Non-pigmented ciliary epithelial cell (primary cell): ENCODE measurements at places on chromosomes 2 and 18.
A peak's percentile ranks its signal among the peaks of the same experiment; 100 is the strongest.

GRCh38 chr2:33380719-33381118 is 95.7 kb upstream of the RASGRP3 start:
- no peak for DNase-seq

- DNase-seq = no peak
These were observed 200.3 kb downstream of the PDE11A start for GRCh38 chr2:177872286-177872685.

- DNase-seq = peak; percentile 92
These were observed 337.3 kb downstream of the OSR1 start for GRCh38 chr2:19021100-19021476.

DNA sequence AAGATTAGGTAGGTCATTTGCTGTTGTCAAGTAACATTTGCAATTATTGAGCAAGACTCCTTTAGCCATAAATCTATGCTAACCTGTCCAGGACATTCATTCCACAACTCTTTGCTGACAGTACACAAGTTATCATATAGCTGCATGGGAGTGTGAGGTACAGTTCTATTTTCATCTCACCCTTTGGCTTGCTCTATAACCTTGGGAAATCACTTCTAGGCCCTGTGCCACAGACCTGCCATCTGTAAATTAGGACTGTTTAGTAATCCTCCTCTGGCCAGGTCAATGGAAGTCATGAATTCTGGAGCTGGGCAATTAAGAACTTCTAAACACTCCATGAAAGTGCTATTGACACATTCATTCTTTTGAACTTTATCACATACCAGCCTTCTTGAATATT is 34.6 kb upstream of the PAIP2B start:
- no peak for DNase-seq

DNA sequence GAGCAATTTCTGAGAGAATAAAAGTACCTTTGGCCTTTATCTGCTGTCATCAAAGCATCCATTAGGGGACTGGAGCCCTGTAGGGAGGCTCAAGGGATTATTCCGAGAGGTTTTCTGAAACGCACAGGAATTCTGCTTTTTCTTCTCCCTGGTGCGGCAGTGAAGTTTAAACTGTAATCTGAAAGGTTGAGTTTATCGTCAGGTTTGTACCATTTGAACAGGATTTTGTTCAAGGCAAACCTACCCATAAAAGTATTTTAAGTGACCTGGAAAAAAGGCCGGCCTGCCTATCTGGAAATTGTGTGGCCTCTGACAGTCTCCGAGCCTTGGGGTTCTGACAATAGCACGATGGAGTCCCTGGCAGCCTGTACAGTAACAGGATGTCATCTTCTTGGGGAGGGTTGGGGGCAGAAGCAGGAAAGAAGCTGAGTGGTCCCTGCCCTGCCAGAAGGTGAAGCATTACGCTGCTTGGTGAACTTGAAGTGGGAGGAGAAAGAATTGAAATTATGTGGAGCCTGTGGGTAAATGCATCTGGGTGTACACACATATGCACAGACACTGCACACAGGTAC is 272.0 kb downstream of the CYRIA start:
- no peak for DNase-seq

- no peak for DNase-seq
These were observed 72.5 kb upstream of the CYP26B1 start for GRCh38 chr2:72220170-72220569.

DNA sequence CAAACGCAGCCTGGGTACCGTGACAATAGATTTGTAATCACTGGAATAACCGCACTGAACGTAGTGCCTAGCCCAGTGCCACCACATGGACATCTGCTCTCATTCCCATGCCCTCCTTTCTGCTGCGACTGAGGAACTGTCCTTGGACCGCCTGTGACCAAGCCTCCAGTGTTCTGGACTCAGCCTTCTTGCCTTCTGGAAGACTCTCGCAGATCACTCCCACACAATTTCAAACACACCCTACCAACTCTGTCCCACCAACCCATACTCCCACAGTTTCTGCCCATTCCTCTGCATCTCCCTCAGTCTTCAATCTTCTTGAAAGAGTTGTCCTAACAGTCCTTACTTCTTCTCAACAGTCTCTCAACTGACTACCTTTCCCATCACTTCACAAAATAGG is 2.1 kb downstream of the RNF149 start:
- no peak for DNase-seq

DNA sequence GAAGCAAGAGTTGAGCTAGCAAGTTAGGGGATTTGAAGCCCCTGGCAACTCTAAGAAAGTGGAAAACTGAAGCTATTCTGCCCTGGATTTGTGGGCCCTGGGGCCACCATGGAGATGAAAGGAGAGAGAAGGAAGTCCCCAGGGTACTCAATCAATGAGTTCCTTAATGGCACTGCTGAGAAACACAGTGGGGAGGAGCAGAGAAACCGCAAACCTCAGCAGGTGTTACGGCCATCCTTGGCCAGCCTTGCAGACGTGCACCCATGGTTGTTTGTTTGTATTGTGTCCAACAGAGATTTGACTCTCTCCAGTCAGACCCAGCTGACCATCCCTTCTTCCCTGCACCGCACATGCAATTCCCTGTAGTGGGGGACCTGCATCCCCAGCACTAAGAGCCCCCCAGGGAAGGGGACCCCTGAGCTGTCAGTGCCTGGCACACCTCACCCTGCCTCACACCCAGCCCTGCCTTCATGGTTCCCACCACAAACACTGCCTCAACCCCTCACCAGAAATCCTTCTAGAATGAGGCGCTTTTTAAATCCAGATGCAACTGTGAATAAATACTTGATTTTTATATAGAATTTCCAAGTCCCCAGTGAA is 255.3 kb downstream of the SH3BP4 start:
- DNase-seq = no peak

GRCh38 chr2:37300578-37300977 is 24.1 kb downstream of the PRKD3 start:
- no peak for DNase-seq

DNA sequence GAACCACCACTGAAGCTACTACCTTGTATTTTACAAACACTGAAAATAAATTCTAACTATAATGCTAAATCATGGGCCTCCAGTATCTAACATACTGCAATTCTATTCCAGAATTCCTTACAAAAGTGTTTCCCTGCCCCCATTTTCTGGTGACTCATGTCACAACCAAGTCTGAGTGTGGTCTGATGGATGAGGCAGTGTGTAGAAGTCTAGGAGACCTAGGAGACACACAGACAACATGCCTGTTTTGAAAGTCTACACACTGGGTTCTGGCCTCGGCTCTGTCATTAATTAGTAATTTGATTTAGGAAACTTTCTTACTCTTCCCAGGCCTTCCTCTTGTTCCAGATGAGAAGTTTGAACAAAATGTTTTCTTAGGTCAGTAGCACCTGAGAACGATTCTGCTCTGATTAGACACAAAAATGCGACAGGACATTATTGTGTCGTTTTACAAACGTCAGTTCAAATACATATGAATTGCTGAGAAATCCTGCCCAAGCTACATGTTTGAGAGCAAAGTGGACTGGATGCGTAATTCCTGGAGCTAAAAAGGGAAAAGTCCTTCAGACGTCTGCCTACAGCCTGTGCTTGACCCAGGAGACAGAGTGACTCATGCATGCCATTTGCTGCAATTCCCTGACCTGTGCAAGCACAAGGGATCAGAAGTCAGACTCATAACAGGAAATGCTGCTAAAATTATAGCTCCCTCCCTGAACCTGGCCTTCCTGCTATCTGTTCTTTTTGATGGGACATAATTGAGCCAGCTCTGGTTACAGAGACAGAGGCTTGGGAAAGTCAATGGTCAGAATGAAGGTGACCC is 494.4 kb downstream of the SOX11 start:
- peak; percentile 84 for DNase-seq

GRCh38 chr2:152497481-152498052 is 162.6 kb downstream of the FMNL2 start:
- DNase-seq = peak; percentile 80

GRCh38 chr2:221044781-221045180 is 527.3 kb downstream of the EPHA4 start:
- no peak for DNase-seq

GRCh38 chr2:213766062-213766461 is 481.8 kb downstream of the SPAG16 start:
- no peak for DNase-seq

DNA sequence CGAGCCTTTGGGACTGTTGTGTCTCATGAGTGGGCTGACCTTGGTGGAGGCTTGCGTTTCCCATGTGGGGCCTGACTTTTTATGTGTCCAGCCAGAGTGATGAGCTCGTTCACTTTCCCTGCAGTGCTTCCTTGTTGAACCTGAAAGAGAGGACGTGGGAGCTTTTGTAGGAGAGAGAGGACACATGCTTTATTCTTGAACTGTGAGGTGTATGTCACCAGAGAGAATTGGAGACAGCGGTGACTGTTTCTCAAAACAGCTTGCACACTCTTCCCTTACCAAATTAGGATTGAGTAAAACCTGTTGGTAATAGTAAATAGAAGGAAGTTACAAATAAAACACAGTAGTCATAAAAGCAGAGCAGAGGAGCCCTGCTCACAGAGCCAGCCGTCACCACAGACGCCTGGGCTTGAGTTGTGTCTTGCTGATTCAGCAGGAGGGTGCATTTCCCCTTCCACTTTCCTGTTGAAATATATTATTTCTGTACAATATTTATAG is 60.7 kb downstream of the INPP4A start:
- no peak for DNase-seq

- no peak for DNase-seq
These were observed 147.7 kb downstream of the TRABD2A start for GRCh38 chr2:84732897-84733778.

DNA sequence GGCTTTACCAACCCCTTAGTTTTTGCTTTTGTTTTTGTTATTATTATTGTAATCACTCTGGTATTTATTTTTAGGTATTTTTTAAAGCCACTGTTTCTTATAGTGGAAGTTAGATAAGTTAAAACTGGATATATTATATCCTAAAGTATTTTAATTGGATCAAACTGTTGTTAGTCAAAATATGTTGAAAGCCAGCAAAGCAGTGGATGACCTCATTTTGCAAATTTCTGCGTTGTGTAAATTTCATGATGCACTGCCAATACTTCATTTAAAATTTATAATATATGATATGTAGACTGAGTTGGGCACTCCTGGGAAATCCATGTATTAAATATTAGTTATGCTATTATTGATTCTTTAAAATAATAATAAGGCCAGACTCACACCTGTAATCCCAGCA is 661.7 kb upstream of the NRXN1 start:
- DNase-seq = no peak

GRCh38 chr2:237773826-237774225 is 24.8 kb upstream of the RBM44 start:
- no peak for DNase-seq

DNA sequence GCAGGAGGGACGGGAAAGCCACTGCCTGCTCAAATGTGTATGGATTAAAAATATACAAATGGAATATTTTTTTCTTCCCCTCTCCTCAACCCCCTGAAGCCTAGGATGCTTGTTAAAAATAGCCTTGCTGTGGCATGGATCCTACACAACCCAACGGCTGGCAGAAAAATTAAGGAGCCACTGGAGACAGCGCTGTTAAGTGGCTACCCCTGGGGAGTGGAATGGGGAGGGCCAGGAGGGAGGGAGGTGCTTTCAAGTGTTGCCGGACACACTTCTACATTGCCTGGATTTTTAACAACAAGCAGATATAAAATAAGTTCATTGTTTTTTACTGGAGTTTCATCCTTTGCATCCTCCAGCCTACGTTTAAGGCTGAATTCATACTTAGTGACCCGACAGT is 66.6 kb downstream of the ZBTB7C start:
- DNase-seq = no peak

GRCh38 chr2:63819256-63819655 is 22.4 kb upstream of the UGP2 start:
- DNase-seq = no peak

GRCh38 chr2:150143087-150143536 is 344.4 kb downstream of the RND3 start:
- peak; percentile 85 for DNase-seq

DNA sequence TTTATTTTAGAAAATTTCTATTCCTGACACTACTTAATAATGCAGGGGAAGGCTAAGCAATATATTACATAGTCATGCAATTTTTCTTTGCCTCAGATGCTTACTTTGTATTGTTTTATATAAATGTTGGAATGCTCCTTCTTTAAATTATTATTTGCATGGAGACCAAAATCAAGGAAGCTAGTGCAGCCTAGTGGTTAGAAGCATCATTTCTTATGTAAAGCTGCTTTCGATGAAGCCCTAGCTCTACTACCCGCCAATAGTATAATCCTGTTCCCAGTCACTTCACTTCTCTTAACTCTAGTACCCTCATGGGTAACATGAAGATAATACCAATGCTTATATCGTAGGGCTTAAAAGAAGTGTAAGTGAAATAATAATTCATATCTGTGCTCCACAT is 198.9 kb downstream of the LRATD1 start:
- DNase-seq = no peak

DNA sequence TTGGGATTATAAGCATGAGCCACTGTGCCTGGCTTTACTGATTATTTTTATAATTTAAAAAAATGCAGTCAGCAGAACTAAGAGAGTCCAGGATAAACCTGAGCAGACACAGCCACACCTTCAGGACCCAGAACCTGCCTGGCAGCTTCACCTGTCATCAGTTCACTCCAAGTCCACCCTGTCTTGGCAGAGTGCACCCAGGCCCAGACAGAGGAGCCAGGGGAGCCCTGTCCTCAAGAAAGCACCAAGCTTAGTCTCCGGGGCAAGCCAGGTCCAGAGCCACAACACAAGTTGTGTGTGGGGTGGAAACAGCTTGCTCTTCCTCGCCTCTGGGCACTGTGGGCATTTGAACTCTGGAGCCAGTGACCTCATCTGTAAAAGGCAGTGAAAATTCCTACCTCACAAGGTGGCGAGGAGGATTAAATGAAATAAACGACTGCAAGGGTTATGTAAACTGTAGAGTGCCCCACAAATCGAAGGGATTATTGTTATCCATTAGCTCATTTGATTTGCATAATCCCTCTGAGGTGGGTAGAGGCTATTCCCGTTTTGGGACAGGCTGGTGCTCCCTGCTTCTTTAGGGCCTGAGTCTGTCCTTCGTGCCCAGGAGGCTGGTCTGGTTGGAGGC is 24.7 kb downstream of the MYCN start:
- DNase-seq = no peak

GRCh38 chr2:55887901-55888624 is 35.5 kb downstream of the EFEMP1 start:
- DNase-seq = peak; percentile 83

DNA sequence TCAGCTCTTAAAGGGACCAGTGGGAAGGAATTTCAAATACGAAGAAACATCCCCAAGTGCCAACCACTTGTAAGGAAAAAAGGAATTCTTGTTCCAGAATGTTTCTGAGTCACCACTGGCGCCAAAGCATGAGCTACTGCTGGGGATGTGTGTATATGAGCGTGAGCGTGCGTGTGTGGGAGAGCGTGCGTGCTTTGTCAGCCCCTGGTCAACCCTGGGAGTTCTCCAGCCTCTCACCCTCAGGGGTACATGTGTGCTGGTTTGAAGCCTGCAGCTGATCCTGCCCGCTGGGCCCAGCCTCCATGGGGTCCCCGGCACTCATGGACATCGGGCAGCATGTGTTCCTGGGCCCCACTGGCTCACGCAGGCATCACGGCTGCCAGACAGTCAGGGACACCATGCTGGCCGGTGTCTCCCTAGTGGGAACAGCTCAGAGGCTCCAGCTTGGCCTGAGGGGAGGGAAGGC is 17.1 kb downstream of the HS6ST1 start:
- peak; percentile 70 for DNase-seq

- no peak for DNase-seq
These were observed 207.4 kb downstream of the ARL6IP6 start for GRCh38 chr2:152925547-152926448.
